Activated CD4-positive, alpha-beta memory T cell treated with anti-CD3 and anti-CD28 coated beads, Interleukin-2, amount 10 ng/mL, durations not matched to agents 7 days and 5 days (primary cell): ENCODE measurements at places on chromosomes 2 and 18. TPM values are rescaled to one million over a fixed set of nuclear protein-coding genes. Genes with fewer than 3 reads are reported as not detected.

- DNase-seq, result no peak
These were observed 161.8 kb downstream of the FAM210A start for GRCh38 chr18:13564579-13564978.

- DNase-seq, result no peak
These were observed 116.2 kb downstream of the GAREM1 start for GRCh38 chr18:32354518-32354917.

GRCh38 chr2:58207189-58207588 lies 33.9 kb downstream of the FANCL start:
- no peak for DNase-seq

- no peak for DNase-seq
These were observed 2.0 kb upstream of the RAB3GAP1 start for GRCh38 chr2:135050132-135050531.

The FAM117B gene
- total RNA-seq, result 5.2 TPM

The GALR1 gene
- not detected for total RNA-seq

The RAMP1 gene
- total RNA-seq, result 8.1 TPM
